ENCODE measurements at places on chromosomes 3 and 15.

- DNase-seq, result no peak
These were observed 615.8 kb upstream of the AGTR1 start for GRCh38 chr3:148081926-148082325.

- DNase-seq, result no peak
These were observed 56.9 kb downstream of the LRCH3 start for GRCh38 chr3:197847866-197848401.

DNA sequence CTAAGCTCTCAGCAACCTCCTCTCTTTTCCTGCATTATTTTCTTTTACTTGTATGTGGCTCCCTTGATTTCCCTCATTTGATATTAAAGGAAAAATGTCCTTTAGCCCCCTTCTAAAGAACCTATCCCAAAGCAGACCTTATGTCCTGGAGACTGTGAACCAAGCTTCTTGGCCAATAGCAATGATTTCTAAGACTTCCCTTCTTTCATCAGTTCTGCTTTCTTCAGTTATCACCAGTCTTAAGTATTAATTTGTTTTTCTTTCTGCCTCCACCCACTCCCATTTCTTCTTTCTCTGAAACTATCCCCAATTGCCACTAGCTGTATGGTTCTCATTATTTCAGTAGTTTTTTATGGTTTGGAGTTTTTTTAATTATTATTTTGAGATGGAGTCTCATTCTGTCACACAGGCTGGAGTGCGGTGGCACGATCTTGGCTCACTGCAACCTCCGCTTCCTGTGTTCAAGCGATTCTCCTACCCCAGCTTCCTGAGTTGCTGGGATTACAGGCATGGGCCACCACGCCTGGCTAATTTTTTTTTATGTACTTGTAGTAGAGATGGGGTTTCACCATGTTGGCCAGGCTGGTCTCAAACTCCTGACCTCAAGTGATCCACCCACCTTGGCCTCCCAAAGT lies 12.1 kb downstream of the TMOD3 start:
- DNase-seq, result no peak

DNA sequence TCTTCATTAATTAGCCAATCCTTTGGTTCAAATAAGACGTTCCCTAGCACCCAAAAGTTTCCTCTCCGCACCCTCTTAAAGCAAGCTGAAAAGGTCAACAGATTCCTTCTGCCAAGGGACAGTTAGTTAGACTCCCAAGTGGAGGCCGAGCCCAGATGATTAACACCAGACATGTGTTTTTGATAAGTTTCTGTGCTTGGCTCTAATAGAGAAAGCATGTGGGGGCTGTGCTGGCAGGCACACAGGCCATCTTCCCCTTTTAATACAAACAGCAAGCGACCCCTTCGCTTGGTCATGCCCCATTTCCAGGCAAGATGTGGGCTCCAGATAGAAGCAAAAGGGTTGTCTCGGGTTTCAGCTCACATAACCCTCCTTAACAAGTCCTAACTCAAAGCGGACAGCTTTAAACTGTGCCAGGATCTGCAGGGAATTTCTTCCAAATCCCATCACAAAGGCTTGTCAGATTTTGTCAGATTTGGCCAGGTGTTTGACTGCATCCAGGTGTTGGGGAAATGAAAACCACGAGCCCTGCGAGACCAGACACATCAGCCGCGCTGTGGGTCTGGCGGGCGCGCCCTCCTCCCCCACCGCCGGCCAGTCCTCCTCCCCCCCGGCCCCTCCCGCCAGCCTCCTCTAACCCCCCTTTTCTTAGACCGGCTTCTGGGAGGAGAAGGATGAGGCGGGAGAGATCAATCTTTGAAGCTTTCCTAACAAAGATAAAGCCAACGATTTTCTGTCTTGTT lies 3.3 kb downstream of the HES1 start:
- peak; percentile 55 for DNase-seq

DNA sequence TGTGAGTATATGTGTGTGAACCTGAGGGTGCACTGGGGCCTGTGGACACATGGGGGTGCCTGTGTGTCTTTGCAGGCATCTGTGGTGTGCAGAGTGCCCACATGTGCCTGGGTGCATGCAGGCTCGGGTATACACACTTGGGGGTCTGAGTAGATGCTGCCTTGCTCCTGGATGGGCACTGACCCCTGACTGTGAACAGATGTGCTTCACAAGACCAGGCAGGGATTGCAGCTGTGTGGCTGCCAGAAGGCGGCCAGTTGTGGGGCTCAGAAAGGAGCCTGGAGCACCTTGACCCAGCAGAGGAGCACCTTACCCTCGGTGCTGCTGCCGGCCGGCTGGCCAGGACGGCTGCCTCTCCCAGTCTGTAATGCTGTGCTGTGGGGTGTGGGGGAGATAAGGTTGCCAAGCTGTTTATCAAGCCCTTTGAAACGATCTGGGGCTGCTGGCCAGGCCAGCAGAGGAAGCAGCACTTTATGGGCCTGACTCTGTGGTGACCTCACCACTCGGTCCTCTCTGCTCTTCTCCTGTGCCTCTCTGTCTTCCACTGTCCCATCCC lies 55.5 kb upstream of the MRPS22 start:
- DNase-seq, result no peak

DNA sequence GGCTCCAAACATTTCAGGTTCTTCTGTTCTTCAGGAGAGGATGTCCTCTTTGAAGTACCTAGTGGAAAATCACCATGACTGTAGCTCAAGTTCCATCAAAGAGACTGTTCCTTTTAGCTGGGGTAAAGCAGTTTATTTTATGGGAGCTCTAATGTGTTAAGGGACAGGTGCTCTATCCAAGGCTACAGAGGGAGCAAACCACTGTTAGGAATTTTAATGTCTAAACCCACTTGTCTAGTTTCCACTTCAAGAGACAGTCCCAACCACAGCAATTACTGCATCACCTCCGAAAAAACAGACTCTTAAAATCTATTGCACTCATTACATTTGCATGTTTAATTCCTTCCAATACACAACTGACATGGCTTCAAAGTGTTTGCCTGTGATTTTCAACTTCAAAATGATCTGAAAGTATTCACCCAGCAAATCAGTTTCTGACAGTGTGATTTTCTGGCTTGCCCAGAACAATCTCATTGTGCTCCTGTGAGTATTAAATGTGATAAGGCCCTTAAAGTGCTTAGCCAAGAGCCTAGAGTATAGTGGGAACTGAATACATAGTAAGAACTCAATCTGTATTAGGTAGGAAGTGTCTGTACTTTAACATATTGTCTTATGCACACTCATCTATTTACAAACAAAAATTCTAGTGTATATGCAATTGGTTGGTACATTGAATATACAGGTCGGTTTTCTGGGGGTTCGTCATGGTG lies 266.5 kb upstream of the CCDC54 start:
- DNase-seq, result no peak

GRCh38 chr3:51304230-51304629 lies 80.9 kb upstream of the MANF start:
- no peak for DNase-seq

- no peak for DNase-seq
These were observed 8.0 kb downstream of the KAT2B start for GRCh38 chr3:20047976-20048883.

DNA sequence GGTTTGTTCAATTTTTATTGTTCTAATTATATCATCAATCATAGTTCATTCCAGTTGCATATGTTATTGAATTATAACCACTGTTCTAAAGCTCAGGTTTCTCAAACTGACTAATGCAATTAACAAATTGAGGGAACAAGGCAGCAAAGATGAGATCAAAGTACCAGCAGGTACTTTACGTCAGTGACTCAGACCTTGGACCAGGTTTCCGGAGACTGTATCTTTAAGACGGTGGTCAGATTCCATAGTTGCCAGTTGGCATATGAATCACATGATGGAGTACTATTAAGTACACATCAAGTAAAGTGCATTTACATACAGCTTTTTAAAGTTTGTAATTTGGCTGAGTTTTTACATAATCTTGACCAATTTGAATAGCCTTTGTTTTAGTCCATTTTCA lies 583.6 kb upstream of the ROBO2 start:
- DNase-seq, result no peak

DNA sequence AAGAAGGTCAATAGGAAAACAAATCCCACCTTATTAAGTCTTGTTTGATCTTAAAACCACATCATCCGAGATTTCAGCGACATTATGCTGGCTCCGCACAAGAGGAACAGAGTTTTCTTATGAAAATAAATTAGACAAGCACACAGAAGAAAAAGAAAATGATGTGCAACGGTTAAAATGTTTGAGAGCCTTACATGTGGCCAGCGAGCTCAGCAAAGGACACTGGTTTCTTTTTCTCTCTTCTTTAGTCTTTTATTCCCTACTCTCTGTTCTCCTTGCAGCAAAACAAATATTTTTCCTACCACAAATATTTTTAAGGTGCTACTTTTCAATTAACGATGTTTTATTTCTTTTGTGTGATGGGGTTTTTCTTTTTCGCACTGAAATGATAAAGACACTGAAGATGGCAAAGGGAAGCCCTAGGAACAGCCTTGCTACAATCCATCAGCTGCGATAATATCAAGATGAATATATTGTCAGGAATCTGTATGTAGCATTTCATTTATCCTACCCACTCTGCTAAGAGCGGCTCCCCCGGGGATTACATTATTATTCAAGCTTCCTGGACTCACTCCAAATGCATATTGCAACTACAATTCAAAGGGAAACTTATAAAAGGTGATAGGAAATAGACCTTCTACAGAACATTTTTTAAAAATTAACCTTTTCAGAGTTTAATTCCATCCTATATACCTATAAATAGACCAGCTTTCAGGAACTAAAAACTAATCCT lies 72.9 kb downstream of the ANXA2 start:
- DNase-seq, result no peak

DNA sequence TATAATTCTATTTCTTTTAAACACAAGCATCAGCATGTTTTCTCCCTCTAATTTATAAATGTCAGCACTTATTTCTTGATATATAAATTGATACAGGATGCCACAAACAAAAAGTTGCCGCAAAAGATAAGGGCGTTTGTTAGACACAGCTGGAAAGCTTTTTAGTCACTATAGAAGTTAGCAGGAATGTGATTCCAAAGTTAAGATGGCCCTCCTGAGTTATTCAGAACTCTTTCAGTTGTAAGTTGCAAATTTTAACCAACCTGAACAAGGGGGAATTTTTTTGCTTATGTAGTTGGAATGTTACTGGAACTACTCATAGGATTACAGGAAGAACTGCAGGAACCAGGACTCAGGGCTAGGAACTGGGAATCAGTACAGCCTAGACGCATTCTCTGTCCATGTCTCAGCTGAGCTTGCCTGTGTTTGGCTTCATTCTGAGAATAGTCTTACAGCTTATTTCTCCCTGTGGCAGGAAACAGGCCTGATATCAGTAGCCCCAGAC lies 166.3 kb downstream of the VGLL4 start:
- peak; percentile 68 for DNase-seq

GRCh38 chr3:149145974-149146373 lies 16.5 kb downstream of the HPS3 start:
- no peak for DNase-seq
